ENCODE measurements at places on chromosomes 3 and 15.

GRCh38 chr3:134352031-134352671 lies 22.1 kb downstream of the AMOTL2 start:
- DNase-seq = no peak

DNA sequence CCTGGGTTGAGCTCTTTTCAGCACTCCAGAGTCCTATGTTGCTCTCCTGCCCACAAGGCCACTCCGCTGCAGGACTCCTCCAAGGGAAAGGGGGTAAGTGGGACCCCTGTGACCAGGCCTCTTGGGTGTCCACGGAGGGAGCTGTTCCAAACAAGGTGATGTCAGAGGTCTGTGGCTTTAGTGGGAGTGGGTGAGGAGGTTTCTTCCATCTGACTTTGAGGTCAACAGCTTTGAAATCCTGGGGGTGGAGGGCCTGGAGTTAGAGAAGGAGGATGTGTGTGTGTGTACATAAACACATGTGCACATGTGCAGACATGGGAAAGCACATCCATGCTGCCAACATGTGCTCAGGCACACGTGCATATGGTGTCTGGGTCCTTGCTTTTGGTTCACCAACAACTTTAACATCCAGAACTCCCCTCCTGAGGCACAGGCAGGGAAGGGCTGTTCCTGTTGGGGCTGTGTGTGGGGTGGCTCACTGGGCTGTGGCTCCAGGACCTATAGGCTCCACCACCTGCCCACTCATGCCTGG lies 51.4 kb upstream of the TMEM115 start:
- no peak for DNase-seq

- DNase-seq = peak; percentile 25
Measured at GRCh38 chr3:168002786-168003368, 92.8 kb downstream of the GOLIM4 start.

DNA sequence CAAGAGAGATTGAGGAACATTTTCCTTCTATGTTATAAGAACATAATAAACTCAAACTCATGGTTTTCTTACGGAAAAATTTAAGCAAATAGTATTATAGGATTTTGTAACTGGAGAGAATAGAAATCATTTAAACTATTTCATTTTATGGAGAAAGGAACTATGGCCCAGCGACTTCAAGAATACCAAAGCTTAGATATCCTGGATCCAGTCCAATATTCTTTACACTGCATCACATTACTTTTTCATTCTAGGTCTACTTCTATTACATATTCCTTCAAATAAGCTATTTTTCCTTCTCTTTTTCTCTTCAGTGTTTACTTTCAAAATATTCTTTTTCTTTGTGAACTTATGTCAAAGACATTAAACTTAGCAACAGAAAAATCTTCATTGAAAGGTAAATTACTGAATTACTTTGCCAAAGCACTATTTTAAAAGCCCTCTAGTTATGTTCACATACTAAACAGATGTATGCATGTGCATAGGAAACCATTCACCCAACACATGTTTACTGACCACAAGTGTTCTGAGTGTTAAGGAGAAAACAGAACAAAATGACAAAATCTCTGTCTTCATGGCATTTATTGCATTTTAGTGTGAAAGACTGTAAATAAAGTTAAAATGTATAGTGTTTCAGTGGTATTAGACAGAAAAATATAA lies 20.4 kb downstream of the KPNA4 start:
- DNase-seq = no peak

DNA sequence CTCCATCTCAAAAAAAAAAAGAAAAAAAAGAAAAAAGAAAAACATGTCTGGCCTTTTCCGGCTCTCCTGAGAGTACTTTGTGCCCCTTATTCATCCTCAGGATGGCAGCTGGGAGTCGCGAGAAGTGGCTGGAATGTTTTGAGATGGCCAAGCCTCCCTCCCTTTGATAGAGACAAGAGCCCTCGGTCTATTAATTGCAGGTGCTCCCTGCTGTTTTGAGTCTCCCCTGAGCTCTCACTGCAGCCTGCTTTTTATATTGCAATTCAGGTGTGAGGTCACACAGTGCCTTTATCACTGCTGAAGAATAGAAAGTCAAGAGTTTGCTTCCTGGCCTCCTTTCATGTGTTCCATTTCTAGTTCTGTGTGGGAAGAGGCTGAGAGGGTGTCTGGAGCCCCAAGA lies 10.9 kb downstream of the CA12 start:
- no peak for DNase-seq

GRCh38 chr3:61768284-61769037 lies 207.1 kb downstream of the PTPRG start:
- no peak for DNase-seq

- peak; percentile 80 for DNase-seq
Measured at GRCh38 chr3:194682694-194683310, 2.9 kb upstream of the FAM43A start.

DNA sequence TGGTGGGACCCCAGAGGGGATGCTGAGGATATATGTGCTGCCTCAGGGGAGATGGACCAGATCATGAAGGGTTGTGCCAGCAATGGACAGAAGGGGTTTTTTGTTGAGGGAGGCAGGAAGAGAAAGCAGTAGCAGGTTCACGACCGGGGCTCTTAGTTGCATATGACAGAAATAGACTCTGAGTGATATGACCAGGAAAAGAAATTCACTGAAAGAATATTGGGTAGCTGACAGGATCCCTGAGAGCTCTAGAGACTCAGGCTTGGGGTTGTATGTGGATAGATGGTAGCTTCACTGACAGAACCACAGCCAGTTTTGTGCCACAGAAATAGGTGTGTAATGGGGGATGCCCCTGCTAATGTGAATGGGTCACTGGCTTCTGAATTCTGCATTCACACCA lies 241.6 kb downstream of the ZNF621 start:
- DNase-seq = no peak

- DNase-seq = peak; percentile 25
Measured at GRCh38 chr3:146589899-146590508, 15.1 kb downstream of the PLSCR5 start.

DNA sequence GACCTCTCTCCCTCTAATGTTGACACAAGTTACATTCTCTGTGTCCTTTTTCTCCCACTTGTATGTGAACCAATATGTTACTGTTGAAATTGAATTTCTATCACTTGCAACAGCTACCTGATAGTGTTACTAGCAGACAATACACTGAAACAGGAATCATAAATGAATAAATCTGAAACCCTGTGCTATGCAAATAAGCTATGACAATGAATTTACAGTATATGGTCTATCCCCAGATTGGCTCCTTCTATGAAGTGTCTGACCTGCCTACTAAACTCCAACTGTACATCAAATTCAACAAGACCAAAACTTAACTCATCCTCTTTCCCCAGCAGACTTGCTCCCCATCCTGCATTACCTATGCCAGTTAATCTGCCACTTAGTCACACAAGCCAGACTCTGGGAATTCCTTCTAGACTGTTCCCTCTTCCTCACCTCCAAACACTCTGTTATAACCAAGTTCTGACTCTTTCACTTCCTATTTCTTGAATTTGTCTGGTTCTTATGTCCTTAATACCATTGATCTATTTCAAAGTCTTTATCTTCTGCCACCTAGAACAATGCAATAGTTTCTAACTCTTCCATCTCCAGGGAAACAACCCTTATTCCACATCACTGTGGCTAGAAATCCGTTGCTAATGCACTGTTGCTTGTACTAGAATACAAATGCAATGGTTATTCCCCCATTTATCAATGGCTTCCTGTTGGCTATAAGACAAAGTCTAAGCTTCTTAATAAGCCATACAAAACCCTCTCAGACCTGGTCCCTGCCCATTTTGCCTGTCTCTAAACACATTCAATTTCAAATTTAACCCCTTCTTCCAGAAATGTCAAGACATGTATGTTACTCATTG lies 13.4 kb upstream of the ZNF639 start:
- no peak for DNase-seq

- DNase-seq = no peak
Measured at GRCh38 chr15:57591822-57592367, at the start of gene MYZAP. Gene MYZAP (plus strand): TSS chr15:57591904. CDS start chr15:57592035, 131 bp downstream.

DNA sequence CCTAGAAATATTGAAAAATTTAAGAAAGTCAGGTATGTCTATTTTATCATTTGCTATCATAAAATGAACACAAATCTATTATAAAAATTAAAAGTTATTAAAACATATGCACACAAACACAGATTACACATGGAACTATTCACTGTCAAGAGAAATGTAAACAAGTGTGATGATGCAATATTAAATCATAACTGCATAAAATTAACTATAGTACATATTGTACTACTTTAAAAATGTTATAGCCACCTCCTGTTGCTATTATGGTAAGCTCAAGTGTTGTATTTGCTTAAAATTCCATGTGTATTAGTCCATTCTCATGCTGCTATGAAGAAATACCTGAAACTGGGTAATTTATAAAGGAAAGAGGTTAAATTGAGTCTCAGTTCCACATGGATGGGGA lies 54.7 kb upstream of the CMC1 start:
- DNase-seq = no peak

All from HS-5 (cell line).